ENCODE measurements at places on chromosomes 1 and 21. TPM values are rescaled to one million over a fixed set of nuclear protein-coding genes. Genes with fewer than 3 reads are reported as not detected.

HSD3B1 gene
- total RNA-seq = 10.8 TPM

SPOCD1 gene
- 4.1 TPM for total RNA-seq

SLC25A34 gene
- 0.48 TPM for total RNA-seq

AGBL4 gene
- 3.1 TPM for total RNA-seq

RNU5D-1 gene
- total RNA-seq = not detected

IFNLR1 gene
- total RNA-seq = 5.3 TPM

GUCA2A gene
- total RNA-seq = not detected

BGLAP gene
- not detected for total RNA-seq

Measured in umbilical cord (tissue), 2 donors.